ENCODE measurements at places on chromosomes 7 and 10.
A peak's percentile ranks its signal among the peaks of the same experiment; 100 is the strongest.

- no peak overlapping the region for H3K4me3 ChIP-seq
- H3K27me3 ChIP-seq = no peaks in the 10 kb centered on the region
- H3K4me1 ChIP-seq = peaks cover 17% of the 10 kb centered on the region
- no peak for DNase-seq
- no peak overlapping the region for H3K27ac ChIP-seq
Measured at GRCh38 chr10:62912086-62912485, 95.9 kb upstream of the EGR2 start.

GRCh38 chr10:43983856-43984271, 335.2 kb upstream of the ZNF32 start:
- no peak for DNase-seq
- peaks cover 2% of the 10 kb centered on the region for H3K36me3 ChIP-seq
- no peak overlapping the region for H3K4me3 ChIP-seq
- no peaks in the 10 kb centered on the region for H3K4me1 ChIP-seq

DNA sequence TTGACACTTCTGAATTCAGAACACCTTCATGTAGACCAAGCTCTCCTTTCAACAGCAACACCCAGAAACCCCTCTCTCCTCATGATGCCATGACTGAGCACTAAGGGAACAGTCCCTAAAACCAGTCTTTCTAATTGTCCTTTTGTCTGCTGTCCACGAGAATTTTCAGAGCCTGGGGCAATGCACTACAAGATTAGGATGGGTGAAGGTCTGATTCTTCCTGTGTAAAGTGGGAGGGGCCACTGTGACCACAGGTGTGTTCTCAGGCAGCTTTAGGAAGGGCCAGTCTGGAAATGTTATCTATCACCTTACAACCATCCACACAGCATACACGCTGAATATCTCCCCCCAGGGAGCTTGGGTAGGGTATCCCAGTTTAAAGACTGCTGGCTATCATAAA, 7.9 kb downstream of the PAXIP1 start:
- no peaks in the 10 kb centered on the region for H3K4me1 ChIP-seq
- H3K36me3 ChIP-seq = peaks cover 17% of the 10 kb centered on the region
- H3K27ac ChIP-seq = no peak overlapping the region
- DNase-seq = no peak

DNA sequence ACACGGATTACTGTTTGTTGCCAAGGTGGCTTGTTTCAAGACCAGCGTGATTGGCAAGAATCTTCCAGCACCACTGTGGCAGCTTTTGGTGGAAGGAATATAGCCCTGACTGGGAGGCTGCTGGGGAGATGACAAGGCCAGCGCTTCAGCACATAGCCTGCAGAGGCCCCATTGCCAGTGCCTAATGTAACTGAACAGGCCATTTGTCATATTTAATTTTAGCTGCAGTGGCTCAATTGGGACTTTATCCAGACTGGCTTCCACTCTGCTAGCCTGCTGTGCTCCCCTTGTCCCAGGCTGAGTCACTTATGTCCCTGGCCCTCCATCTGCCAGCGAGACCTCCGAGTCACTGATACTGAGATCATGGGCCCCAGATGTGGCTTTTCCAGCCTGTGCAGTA, 483.1 kb downstream of the GALNT17 start:
- H3K4me3 ChIP-seq = no peak overlapping the region
- peaks cover 1% of the 10 kb centered on the region for H3K36me3 ChIP-seq
- H3K27ac ChIP-seq = peak overlapping the region; percentile 92
- peaks cover 74% of the 10 kb centered on the region for H3K4me1 ChIP-seq
- DNase-seq = no peak

- H3K27ac ChIP-seq = no peak overlapping the region
- no peaks in the 10 kb centered on the region for H3K27me3 ChIP-seq
- H3K36me3 ChIP-seq = no peaks in the 10 kb centered on the region
- no peaks in the 10 kb centered on the region for H3K4me1 ChIP-seq
- no peak for DNase-seq
Measured at GRCh38 chr10:108785011-108785410, 1138.3 kb downstream of the XPNPEP1 start.

- H3K27me3 ChIP-seq = no peaks in the 10 kb centered on the region
- no peak overlapping the region for H3K4me3 ChIP-seq
- H3K36me3 ChIP-seq = peaks cover 3% of the 10 kb centered on the region
- no peak overlapping the region for H3K27ac ChIP-seq
- no peak for DNase-seq
- H3K4me1 ChIP-seq = peaks cover 6% of the 10 kb centered on the region
Measured at GRCh38 chr10:112723876-112724275, 226.2 kb upstream of the TCF7L2 start.

DNA sequence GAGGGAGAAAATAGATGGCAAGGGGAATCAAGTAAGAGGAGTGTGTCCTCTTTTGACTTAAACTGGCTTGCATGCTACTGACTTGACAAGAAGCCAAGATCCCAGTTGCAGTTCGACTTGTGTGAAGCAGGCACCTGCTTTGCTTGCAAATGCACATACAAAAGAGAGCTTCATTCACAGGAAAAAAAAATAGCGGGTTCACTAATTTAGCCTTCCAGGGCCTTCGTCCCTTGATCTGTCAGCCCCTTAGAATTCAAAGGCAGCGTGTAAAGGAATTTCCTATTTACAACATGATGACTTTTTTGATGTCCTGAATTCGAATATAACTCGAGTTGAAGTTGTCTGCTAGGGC, 192.1 kb downstream of the CELF2 start:
- H3K27me3 ChIP-seq = no peaks in the 10 kb centered on the region
- H3K4me3 ChIP-seq = no peak overlapping the region
- DNase-seq = no peak
- peaks cover 8% of the 10 kb centered on the region for H3K4me1 ChIP-seq
- no peaks in the 10 kb centered on the region for H3K36me3 ChIP-seq

GRCh38 chr10:60992636-60993035, 48.7 kb upstream of the RHOBTB1 start:
- H3K27ac ChIP-seq = no peak overlapping the region
- no peak overlapping the region for H3K4me3 ChIP-seq
- DNase-seq = no peak
- no peaks in the 10 kb centered on the region for H3K36me3 ChIP-seq
- no peaks in the 10 kb centered on the region for H3K4me1 ChIP-seq

DNA sequence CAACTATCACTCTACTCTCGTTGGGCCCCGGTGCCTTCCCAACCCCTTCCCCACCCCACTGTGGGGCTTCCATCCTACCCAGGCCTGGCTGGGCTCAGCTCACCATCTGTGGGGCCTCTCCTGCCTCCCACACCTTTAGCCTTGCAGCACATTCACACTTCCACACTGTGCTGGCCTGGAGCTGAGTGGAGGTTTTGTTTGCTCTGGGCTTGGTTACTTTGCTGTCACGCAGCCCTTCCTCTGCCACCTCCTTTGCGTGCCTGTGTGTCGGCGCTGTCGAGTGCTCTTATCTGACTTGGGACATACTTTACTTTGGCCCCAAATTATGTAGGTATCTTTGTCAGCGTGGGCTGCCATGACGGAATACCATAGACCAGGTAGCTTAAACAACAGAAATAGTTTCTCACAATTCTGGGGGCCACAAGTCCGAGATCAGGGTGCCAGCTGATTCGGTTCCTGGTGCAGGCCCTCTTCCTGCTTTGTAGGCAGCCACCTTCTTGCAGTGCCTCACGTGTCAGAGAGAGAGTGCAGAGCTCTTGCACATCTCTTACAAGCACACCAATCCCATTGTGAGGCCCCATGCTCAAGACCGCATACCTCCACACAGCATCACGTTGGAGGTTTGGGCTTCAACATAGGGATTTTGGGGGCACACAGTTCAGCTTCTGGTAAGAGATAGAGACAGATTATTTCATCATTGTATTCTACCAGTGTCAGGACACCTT, 89.0 kb downstream of the CUL1 start:
- no peak overlapping the region for H3K27ac ChIP-seq
- H3K36me3 ChIP-seq = peaks cover 46% of the 10 kb centered on the region
- H3K27me3 ChIP-seq = no peaks in the 10 kb centered on the region
- peak overlapping the region; percentile 12 for H3K4me3 ChIP-seq

- H3K36me3 ChIP-seq = no peaks in the 10 kb centered on the region
- H3K4me3 ChIP-seq = no peak overlapping the region
- peaks cover 25% of the 10 kb centered on the region for H3K4me1 ChIP-seq
- H3K27ac ChIP-seq = no peak overlapping the region
- H3K27me3 ChIP-seq = no peaks in the 10 kb centered on the region
Measured at GRCh38 chr7:69827558-69827957, 229.3 kb downstream of the AUTS2 start.

GRCh38 chr10:44332465-44332864, 52.4 kb downstream of the CXCL12 start:
- H3K4me1 ChIP-seq = peaks cover 18% of the 10 kb centered on the region
- no peak overlapping the region for H3K27ac ChIP-seq
- DNase-seq = no peak
- H3K27me3 ChIP-seq = peaks cover 5% of the 10 kb centered on the region
- no peaks in the 10 kb centered on the region for H3K36me3 ChIP-seq

DNA sequence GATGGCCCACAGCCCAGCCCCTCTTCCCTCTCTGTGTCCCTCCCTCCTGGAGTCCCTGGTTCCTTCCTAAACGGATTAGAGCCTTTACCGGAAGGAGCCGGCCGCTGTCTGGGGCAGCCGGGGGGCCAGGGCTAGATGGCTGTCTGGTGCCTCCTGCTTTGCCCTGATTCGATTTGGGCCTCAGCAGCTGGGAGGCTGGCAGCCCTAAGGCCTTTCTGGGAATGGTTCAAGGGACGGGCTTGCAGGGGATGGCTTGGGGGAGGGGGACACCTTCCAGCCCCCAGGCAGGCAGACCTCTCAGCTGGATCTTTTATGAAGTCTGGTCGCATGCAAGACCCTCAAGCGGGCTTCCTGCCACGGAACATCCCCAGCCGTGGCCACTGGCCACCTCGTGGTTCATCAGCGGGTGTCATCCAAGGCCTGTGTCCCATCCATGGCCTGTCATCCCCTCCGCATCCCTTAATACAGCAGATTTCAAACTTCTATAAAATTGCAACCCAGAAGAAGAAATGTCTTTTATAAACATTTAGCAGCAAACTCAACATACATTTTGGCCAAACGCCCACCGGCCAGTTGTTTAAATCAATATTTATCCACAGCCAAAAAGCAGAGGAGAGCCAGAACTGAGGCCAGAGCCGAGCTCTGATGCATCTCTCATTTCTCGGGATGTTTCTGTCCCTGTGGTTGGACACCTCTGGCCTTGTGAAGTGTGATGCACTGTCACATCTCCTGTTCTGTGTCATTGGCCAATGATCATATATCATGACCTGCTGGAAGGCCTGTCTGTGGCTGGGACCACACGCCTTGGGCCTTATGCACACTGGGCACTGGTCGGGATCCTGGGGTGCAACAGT, 52.0 kb downstream of the GTF2IRD1 start:
- H3K4me1 ChIP-seq = peaks cover 20% of the 10 kb centered on the region
- H3K4me3 ChIP-seq = peak overlapping the region; percentile 31
- H3K36me3 ChIP-seq = peaks cover 5% of the 10 kb centered on the region
- no peak for DNase-seq
- no peaks in the 10 kb centered on the region for H3K27me3 ChIP-seq
- peak overlapping the region; percentile 93 for H3K27ac ChIP-seq

- DNase-seq = no peak
- H3K36me3 ChIP-seq = peaks cover 33% of the 10 kb centered on the region
- no peaks in the 10 kb centered on the region for H3K27me3 ChIP-seq
- H3K27ac ChIP-seq = no peak overlapping the region
Measured at GRCh38 chr10:118308664-118309063, 33.5 kb downstream of the FAM204A start.

- H3K4me1 ChIP-seq = peaks cover 6% of the 10 kb centered on the region
- H3K36me3 ChIP-seq = peaks cover 1% of the 10 kb centered on the region
- no peaks in the 10 kb centered on the region for H3K27me3 ChIP-seq
- DNase-seq = no peak
- no peak overlapping the region for H3K4me3 ChIP-seq
- no peak overlapping the region for H3K27ac ChIP-seq
Measured at GRCh38 chr10:5670662-5671375, 4.4 kb upstream of the ASB13 start.

DNA sequence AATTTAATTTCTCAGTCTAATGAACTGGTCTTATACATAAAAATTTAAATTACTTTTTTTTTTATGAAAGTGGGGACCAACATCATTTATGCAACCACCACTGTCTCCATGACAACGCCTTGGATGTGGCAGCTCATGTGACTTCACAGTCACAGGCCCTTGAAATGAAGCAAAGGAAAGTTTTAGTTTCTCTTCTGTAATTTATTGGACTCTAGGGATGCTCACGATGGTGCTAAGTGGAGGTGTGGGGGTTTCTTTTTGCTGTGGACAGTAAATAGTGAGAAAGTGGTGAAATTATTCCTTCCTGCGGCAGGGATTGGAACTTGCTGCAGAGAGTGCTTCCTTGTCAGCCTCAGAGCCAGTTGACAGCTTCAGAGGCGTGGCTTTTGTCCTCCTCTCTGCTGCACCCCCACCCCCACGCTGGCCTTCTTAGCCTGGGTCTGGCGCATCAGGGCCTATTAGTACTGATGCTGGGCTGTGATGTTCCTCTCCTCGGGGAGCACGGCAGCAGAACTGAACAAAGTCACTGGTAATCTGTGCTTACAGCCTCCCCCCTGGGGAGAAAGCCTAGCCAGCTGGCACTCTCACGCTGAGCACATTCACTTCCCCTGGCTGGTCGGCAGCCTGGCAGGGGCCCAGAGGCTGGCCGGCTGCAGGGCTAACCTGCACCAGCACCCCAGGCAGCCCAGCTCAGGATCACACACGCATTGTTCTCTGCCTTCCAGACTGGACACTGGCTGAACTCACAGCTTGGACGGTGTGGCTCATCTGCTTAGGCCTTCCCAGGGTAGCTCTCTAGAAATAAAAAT, 517.5 kb upstream of the GALNT17 start:
- no peaks in the 10 kb centered on the region for H3K27me3 ChIP-seq
- peak overlapping the region; percentile 49 for H3K4me3 ChIP-seq
- H3K27ac ChIP-seq = peak overlapping the region; percentile 87
- no peaks in the 10 kb centered on the region for H3K36me3 ChIP-seq

DNA sequence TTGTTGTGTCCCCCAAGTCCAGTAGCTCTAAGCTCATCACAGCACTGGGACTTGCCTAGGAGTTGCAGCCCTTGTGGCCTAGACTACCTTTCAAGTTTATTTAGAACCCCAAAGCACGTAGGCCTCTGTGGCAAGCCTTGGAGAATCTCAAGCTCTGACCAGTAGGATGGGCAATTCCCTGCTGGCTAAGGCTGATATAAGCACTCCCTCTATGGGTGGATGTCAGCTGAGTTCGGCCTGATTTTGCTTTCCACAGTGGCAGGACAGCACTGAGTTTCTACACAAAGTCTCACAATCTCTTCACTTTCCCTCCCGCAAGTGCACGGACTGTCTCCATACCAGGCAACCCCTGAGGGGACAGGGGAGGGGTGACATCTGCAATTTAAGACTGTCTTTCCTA, 886.4 kb upstream of the LRRN3 start:
- H3K27me3 ChIP-seq = peaks cover 2% of the 10 kb centered on the region
- no peaks in the 10 kb centered on the region for H3K36me3 ChIP-seq
- peaks cover 6% of the 10 kb centered on the region for H3K4me1 ChIP-seq
- DNase-seq = no peak

- peaks cover 30% of the 10 kb centered on the region for H3K27me3 ChIP-seq
- peaks cover 4% of the 10 kb centered on the region for H3K4me1 ChIP-seq
- H3K27ac ChIP-seq = no peak overlapping the region
Measured at GRCh38 chr7:45198986-45199385, 41.4 kb downstream of the RAMP3 start.

Data from chondrocyte (in vitro differentiated cells).